Ovary (tissue), 10 donors: ENCODE measurements at places on chromosomes 2 and 18. TPM values are rescaled to one million over a fixed set of nuclear protein-coding genes. Genes with fewer than 3 reads are reported as not detected.
A peak's percentile ranks its signal among the peaks of the same experiment; 100 is the strongest.

DNA sequence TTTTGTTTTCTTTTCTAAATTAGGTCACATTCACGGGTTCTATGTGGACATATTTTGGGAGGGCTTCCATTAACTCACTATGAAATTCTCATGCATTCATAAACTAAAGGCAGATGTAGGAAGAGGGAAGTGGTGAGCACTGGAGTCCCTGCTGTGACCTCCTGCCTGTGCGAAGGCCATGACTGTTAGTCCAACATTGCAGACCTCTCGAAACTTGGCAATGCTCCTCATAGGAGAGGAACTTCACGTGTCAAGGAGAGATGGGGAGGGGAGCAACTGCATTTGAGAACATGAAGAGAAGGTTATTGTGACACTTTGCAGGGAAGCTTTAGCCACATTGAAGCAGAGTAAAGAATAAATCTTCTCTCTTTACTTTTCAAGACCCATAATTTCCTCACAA is 126.4 kb upstream of the HNMT start:
- H3K36me3 ChIP-seq, result no peaks in the 10 kb centered on the region

- no peaks in the 10 kb centered on the region for H3K4me1 ChIP-seq
- H3K4me3 ChIP-seq, result no peak overlapping the region
- no peaks in the 10 kb centered on the region for H3K36me3 ChIP-seq
- H3K27ac ChIP-seq, result no peak overlapping the region
- DNase-seq, result no peak
Measured at GRCh38 chr18:58158459-58158858, 114.4 kb downstream of the NEDD4L start.

DNA sequence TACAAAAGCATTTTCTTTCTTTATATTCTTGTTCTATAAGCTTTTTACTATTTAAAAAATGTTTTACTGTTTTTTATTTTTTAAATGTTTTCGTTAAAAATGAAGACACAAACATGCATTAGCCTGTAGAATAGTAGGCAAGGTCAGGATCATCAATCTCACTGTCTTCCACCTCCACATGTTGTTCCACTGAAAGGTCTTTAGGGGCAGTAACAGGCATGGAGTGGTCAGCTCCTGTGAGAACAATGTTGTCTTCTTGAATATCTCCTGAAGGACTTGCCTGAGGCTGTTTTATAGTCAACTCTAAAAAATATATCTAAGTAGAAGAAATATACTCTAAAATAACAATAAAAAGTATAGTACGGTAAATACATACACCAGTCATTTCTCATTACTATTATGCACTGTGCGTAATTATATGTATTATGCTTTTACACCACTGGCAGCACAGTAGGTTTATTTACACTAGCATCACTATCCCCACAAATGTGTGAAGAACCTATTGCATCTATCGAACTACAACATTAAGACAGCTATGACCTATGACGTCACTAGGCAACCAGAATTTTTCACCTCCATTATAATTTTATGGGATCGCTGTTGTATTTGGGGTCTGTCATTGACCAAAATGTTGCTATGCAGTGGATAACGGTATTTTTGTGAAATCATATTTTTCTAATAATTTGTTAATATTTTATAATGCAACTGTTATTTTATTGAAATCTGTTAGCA is 764.3 kb downstream of the METTL4 start:
- H3K27me3 ChIP-seq, result no peaks in the 10 kb centered on the region
- no peaks in the 10 kb centered on the region for H3K36me3 ChIP-seq
- DNase-seq, result no peak

DNA sequence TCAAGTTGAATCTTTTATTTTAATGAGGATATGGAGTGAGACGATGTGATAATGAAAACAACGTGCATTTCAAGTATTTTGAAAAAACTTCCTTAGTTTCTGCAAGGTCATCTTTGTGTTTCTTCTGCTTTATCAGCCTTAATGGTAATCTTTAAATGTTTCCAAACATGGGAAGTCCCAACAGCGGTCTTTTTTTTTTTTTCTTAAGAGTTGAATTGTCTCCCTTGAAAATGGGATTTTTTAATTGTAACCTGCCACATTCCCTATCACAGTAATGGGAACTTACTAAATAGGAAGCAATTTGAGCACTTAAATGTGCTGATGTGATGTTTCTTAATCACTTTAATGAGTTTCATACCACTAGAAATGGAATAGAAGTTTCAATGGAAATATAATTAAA is 45.8 kb downstream of the ATIC start:
- no peaks in the 10 kb centered on the region for H3K4me1 ChIP-seq
- no peaks in the 10 kb centered on the region for H3K36me3 ChIP-seq
- H3K4me3 ChIP-seq, result no peak overlapping the region
- no peak for DNase-seq

DNA sequence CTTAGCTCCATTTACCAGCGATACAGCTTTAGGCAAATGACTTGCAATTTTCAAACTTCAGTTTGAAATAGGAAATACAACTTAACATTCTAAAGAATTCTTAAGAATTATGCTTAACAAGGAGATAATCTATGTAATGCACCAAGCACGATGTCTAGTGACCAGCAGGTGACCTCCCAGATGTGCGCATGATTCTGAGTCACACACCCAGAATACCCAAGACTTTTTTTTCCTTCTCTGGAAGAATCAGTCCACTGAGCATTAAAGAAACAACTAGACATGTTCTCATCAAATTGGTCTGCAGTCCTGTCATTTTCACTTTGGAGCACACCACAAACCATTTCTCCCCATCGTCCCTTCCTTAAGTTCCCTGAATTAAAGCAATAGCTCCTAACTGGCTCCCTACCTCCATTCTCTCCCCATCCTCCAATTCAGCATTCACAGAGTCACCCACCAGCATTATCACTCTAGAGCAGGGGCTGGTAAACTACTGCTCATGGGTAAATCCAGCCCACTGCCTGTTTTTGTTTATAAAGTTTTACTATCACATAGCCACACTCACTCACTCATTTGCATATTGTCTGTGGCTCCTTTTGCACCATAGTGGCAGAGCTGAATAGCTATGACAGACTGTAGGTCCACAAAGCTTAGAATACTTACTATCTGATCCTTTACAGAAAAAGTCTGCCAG is 13.2 kb downstream of the EVA1A start:
- H3K27me3 ChIP-seq, result no peaks in the 10 kb centered on the region
- no peaks in the 10 kb centered on the region for H3K4me1 ChIP-seq
- no peak overlapping the region for H3K4me3 ChIP-seq
- H3K27ac ChIP-seq, result no peak overlapping the region
- no peak for DNase-seq

DNA sequence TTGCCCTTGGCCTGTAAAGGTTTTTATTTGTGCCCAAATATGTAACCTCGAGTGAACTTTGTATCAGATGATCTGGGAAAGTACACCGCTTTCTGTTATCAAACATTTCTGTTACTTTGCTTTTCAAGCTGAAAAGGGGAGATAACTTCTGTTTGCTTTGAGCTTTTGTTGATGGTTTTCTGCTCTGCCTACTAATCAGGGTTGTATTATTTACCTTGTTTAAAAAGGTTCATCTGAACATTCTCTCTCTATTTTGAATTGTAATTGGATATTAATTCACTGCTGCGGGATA is 79.4 kb downstream of the XRCC5 start:
- no peak overlapping the region for H3K4me3 ChIP-seq
- H3K36me3 ChIP-seq, result no peaks in the 10 kb centered on the region
- DNase-seq, result no peak
- H3K27me3 ChIP-seq, result no peaks in the 10 kb centered on the region
- no peak overlapping the region for H3K27ac ChIP-seq
- H3K4me1 ChIP-seq, result peaks cover 5% of the 10 kb centered on the region

DNA sequence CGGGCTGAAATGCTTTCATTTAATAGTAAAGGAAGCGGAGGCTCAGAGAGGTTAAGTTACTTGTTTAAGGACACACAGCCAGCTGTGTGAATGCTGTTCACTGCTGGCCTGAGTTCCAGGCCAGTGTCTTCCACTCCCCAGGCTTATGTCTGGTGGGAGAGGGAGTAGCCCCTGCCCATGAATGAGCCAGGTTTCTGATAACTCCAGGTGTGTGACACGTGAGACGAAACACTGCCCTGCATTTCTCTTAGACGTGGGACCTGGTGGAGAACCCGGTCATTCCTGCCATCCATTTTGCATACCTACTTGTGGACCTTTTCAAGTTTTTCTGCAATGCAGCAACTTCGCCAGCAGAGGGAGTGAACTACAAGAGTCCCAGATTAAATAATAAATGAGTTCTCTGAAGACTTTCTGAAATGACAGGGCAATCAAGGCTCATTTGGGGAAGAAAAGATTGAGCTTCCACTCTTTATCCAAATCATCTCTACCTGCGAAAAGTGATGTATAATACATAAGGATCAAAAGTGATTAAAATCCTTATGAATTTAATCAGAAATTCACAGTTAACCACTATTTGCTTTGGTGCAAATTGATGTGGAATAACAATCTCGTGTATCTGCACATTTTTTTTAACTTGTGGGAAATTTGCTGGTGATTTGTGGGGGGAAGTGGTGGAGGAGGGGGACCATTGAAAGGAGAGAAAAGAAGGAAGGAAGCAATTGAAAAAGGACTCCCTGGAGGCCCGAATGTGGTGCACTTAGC is 79.4 kb upstream of the ASB18 start:
- no peaks in the 10 kb centered on the region for H3K36me3 ChIP-seq
- DNase-seq, result peak; percentile 46
- no peaks in the 10 kb centered on the region for H3K27me3 ChIP-seq
- no peaks in the 10 kb centered on the region for H3K4me1 ChIP-seq
- H3K27ac ChIP-seq, result no peak overlapping the region

GRCh38 chr2:226017537-226017936 is 618.0 kb downstream of the NYAP2 start:
- no peak overlapping the region for H3K4me3 ChIP-seq
- H3K27ac ChIP-seq, result no peak overlapping the region
- H3K36me3 ChIP-seq, result no peaks in the 10 kb centered on the region
- H3K4me1 ChIP-seq, result no peaks in the 10 kb centered on the region
- H3K27me3 ChIP-seq, result no peaks in the 10 kb centered on the region
- no peak for DNase-seq

The CRIM1 gene
- total RNA-seq, result 69.6 TPM

The FAM161A gene
- total RNA-seq, result 9.4 TPM

The IL36RN gene
- total RNA-seq, result not detected
